ENCODE measurements at places on chromosomes 13 and 19.

DNA sequence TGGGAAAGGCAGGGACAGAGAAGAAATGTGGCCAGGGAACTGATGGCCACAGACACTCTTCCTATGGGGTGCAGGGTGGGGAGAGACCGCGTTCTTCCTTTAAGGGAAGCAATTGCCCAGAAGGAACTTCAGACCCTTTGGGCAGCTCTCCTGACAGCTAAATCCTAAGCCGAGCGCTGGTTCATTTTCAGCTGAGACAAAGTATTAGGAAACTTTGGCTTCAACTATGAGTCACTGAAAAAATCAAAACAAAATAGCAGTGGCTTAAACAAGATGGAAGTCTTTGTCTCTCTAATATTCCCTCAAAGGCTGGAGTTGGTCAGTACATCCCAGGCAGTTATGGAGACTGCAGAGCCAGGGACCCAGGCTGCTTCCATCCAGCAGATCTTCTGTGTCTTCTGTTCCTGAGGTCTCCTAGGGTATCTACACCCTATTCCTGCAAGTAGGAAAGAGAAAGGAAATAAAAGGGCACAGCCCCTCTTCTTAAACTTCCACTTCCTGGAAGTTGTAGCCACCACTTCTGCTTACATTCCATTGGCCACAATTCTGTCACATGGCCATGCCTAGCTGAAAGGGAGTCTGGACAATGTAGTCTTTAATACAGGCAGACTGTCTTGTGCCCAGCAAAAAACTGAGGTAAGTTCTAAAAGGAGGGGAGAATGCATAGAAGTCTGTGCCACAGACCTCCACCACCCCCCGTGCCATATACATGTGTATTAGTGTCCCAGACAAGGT, 163.5 kb downstream of the KATNAL1 start:
- DNase-seq: no peak

DNA sequence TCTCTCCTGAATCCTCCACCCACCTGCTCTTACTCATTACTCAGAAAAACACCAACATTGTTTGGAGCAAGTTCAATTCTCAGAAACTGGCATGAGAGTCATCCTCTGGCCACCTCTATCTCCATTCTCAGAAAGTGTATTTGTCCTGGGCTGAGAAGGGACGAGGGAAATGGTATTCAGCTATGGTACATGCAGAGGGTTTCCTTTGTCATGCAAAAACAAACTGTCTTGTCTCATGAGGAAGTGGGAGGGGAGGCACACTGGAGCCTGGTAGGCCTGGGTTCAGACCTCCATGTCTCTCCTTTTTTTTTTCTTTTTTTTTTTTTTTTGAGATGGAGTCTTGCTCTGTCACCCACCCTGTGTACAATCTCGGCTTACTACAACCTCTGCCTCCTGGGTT, 31.9 kb upstream of the LILRA2 start:
- DNase-seq: no peak

DNA sequence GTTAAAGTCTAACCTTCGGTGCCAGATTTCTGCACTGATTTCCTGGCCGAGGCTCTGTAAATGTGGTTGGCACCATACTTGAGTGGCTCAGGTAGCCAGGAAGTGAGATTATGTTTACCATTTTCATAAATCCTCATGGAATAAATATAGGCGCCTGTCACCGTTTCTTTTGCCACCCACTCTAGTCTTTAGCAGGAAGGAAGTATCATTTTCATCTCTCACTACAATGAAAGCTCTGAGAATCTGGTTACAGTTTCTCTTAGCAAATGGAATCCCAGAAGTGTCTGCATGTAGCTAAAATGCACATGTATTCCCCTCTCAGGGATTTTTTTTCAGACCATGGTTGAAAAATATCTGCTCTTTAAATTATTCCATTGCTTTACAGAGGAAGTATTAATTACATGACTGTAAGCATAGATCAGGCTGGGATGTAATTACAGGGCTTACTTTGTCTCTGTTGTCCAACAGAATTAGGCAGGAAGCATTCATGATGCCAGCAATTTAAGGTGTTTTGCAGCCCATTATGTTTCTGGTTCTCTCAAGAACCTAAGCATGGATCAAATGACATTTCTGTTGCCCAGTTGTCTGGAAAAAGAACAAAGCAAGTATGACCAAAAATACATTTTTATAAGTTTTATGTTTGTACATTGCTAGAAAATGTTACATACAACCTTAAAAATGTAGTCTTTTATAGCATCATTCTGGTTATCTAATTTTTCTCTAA, 221.7 kb upstream of the SPRY2 start:
- DNase-seq: no peak

DNA sequence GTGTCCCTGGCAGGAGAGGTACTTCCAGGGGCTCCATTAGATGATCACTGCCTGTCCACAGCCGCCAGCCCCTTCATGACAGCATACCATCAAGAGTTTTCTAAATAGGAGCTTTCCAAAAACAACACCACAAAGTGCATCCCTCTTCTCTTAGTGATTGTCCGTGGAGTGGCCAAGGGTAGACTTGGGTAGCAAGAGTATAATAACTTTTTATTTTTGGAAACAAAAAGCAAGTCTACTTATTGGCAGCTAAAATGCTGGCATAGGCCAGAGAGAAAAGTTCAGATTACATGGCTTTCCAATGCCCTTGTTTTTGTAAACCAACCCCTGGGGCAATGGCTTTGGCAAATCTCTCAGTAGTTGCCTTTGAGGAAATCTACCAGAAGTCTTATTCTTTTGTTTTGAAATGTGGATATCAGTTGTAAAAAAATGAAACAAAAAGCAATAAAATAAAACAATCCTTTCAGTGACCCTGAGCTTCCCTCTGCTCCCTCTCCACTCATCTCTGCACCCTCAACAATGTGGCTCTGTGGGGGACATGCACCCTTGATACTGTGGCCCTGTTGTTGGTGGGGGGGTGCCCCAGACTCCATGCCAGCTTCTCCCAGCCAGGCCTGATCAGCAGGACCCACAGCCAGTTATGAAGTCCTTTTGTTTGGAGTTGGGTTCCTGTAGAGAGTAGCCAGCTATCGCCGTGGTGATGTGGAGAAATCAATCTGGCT, 294.1 kb downstream of the DLEU7 start:
- no peak for DNase-seq

DNA sequence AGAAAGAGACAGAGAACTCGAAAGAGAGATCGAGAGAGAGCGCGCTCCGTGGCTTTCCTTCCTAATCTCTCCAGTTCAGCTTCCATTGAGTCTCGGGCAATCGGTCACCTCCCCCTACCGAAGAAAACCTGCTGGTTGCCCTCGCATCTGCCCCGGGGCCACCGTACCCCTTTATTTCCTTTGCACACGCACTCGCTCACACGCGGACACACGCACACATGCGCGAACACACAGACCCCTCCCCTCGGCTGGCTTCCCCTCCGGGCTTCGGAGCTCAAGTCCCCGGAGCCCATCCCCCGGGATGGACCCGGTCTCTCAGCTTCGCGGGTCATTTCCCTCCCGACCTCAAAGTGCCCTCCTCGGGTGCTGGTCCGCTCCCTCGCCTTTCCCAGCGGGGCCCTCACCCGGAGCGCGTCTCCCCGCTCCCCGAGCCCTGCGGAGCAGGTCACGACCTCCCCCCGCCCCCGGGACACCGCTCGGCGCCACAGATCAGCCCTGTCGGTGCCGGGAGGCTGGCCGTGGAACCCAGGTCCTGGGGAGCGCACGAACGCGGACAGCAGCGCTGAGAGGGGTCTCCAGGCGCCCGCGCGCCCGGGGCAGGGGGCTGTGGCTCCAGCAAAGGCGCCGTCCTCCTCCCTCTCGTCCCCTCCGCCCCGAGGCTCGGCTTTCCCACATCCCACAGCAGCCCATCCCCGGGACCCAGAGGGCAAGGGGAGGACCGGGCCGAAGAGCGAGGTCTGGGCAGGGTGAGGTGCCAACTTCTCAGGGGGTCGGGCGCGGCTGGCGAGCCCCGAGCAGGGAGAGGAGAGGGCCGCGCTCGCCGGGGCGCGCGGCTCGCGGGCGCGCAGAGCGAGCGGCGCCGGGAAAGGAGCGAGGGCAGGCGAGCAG, 1.8 kb downstream of the DACH1 start:
- DNase-seq: no peak

DNA sequence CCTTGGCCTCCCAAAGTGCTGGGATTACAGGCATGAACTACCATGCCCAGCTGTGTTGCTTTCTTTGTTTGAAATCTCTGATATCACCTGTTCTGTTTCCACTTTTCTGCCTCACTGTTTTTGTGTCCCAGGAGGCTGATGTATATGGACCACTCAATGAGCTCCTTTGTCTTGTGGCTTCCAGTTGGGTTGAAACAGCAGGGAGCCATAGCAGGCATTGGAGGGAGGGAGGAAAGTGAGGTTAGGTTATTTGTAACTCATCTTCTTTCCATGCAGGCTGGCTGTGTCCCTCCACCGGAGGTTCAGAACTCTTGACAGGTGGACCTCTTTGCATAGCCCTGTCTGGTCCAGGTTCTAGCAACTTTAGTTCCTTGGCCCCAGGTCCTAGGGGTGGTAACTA, 6.1 kb upstream of the CYP4F22 start:
- no peak for DNase-seq

DNA sequence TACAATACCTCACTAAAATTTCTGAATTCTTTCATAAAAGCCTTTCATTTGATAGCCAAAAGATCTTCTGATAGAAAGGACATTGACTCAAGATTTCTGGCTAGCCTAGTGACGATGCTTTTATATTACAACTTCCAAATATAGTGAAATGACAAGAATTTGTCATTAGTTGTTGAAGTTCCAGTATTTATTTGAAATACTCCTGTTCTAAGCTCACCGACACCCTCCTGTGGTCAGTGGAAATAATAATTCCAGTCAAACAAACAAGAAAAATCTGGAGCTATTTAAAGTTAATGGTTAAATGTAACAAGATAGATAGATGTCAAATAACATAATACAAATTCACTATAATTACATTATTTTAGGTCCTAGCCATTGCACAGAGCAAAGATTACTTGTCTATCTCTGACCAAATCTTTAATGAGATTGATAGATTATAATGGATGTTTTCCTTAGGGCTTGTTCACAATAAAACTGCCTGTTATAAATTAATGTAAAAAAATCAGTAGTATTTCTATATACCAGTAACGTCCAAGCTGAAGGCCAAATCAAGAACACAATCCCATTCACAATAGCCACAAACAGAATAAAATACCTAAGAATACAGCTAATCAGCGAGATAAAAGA, 195.5 kb downstream of the RGCC start:
- DNase-seq: no peak

GRCh38 chr19:56321254-56321988, 6.8 kb upstream of the ZSCAN5A start:
- DNase-seq: no peak

GRCh38 chr19:7995810-7996158, 9.7 kb downstream of the ELAVL1 start:
- no peak for DNase-seq

GRCh38 chr19:47561440-47562057, 11.4 kb downstream of the ZNF541 start:
- no peak for DNase-seq

GRCh38 chr19:58394821-58395219, 636 bp upstream of the RNF225 start:
- no peak for DNase-seq

GRCh38 chr13:28204690-28205443, 66.5 kb downstream of the PAN3 start:
- DNase-seq: peak; percentile 1

DNA sequence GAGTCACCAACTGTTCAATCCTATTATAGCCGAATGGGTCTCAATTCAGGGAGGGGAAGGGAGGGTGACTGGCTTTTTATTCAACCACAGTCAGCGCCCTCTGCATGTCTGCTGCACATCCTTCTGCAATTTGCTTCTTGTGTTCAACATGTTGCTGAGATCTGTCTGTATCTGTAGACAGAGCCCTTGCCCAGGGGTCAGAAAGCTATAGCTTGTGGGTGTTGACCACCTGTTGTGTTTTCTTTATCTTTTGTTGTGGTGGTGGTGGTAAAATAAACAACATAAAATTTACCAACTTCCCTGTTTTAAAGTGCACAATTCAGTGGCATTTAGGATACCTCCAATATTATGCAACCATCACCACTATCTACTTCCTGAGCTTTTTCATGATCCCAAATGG, 12.2 kb downstream of the PPP1R12C start:
- DNase-seq: no peak

- no peak for DNase-seq
These were observed 255.8 kb upstream of the DACH1 start for GRCh38 chr13:72122661-72123255.

GRCh38 chr13:93915269-93915809, 564.1 kb downstream of the DCT start:
- DNase-seq: no peak

DNA sequence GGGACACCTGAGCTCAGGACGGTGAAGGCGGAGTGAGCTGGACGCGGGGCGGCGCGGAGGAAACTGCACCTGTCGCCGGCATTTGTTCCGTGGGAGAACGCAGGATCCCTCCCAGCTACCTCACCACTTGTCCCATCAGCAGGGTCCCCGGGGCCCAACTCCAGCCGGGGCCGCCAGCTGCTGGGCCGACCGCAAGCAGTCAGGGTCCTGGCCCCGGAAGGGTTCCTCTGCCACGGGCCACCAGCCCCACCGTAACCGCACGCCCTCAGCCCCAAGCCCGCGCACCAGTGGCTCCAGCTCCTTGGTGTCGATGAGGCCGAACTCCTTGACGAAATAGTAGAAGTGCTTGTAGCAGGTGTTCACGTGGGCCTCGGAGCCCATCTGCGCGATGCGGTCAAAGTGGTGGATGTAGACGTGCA, 19.6 kb downstream of the MOB3A start:
- no peak for DNase-seq

- no peak for DNase-seq
These were observed 62.3 kb upstream of the PARP4 start for GRCh38 chr13:24574847-24575246.

- no peak for DNase-seq
These were observed 1554.9 kb downstream of the EFNB2 start for GRCh38 chr13:104980586-104980985.

- DNase-seq: no peak
These were observed 17.6 kb upstream of the WDR88 start for GRCh38 chr19:33114312-33114711.

DNA sequence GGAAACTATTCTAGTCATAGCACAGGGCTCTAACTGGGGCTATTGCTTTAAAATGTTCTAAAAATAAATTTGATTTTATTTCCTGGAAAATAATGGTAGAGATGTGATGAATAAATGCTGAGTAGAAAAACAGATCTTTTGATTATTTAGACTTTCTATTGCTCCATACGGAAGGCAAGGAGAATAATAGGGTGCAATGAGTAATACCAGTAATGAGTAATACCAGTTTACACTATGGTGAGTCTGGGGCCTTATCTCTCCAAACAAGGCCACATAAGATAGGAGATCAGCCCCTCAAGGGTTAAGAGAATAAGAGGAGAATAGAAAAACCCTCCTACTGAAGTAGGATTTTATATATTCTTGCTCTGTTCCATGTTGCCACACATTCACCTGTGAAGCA, 390.4 kb downstream of the KLF5 start:
- no peak for DNase-seq

DNA sequence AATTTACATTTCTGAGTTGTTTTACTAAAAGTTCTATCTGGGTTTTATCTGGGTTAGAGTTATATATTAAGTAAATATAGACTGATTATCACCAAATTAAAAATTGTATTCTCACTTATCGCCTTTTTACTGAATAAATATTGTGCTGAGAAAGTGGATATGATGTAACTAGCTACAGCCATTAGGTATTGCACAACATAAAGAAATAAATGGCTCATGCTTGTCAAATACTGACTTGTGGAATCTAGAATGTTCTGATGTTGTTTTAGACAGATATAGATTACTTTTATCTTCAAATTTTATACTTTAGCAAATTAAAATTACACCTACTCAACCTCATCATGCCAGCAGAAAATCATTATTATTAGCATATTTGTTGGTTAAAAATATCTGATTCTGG, 1277.1 kb upstream of the MIR17HG start:
- DNase-seq: no peak
